ENCODE measurements at places on chromosomes 1 and 21.
A peak's percentile ranks its signal among the peaks of the same experiment; 100 is the strongest.

- no peak for DNase-seq
These were observed 4.4 kb upstream of the KCNN3 start for GRCh38 chr1:154874465-154874864.

DNA sequence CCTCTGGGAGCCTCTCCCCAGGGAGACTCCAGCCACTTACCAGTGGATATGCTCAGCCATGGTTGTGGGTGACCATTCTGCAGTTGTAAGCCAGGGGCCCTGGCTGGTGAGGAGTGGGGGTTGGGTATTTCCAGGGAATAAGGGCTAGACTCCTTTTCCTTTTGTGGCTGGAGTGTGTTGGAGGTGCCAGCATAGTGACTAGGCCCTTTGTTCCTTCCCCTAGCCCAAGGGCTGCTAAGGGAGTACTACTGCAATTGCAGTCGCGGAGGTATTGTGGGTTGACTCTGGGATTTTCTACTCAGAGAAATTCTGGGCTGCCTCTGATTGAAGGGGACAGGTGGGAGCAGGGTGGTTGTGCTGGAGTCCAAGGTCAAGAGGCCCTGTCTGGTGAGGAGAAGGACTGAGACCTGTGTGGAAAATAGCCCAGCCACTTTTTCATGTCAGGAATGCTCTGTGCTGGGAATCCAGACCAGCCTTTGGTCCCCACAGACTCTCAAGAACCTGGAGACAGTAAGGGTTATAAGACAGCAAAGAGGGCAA is 43.1 kb downstream of the MROH9 start:
- DNase-seq: no peak

GRCh38 chr1:149942207-149942606 is 5.5 kb upstream of the MTMR11 start:
- DNase-seq: no peak

DNA sequence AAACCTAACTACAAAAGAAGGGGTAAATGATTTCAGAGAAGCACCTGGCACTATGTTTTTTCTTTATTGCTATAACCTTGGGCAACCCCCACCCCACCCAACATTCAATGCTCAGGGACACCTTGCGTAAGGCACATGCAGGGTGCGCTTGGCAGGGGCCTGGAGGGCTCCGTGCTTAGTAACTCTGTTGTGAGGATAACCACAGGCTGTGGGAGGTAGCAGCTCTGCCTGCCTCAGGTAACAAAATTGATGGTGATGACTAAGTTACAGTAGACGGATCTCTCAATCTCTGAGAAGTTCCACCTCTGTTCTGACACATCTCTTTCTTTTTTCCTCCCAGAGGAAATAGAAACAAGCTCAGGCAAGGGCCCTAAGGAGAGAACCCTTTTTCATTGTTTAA is 8.7 kb upstream of the CCN1 start:
- peak; percentile 92 for DNase-seq
